ENCODE measurements at places on chromosomes 1 and 21.
A peak's percentile ranks its signal among the peaks of the same experiment; 100 is the strongest.

DNA sequence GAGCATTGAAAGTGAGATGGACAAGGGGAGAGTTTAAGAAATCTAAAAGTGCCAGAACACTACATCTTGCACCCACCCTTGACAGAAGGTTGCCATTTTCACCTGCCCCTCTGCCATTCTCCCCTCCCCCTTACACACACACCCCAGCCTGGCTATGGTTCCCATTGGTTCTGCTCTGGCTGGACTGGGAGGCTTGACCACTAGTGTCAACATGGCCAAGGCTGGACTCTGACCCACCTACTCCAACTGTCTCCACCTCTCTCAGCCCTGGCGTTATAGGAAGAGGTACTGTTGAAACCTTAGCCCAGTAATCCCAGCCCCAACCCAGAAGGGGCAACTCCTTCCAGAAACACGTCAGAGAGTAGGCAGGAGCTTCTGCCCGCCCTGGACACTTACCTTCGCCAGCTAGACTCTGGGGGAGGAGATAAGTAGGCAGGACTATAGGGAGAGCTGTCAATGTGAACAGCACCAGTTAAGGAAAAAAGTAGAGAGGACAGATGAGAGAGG, 4.5 kb downstream of the CRTC2 start:
- DNase-seq, result no peak

DNA sequence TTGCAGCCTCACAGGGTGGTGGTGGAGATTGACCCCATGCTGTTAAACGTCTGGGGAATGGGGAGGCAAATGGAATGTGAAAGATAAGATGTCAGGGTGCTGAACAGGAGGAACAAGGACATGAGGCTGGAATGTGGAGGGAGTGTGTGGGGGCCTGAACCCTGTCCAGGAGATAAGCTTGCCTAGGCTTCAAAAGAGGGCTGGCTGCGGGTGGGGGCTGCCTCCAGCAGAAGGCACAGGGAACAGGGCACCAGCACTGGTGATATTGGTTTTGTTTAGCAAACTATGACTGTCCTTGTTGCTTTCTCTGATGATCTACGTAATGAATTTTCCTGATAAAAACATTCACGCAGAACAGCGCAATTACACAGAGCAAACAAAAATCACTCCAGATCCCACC, 52.4 kb upstream of the LRP8 start:
- no peak for DNase-seq

DNA sequence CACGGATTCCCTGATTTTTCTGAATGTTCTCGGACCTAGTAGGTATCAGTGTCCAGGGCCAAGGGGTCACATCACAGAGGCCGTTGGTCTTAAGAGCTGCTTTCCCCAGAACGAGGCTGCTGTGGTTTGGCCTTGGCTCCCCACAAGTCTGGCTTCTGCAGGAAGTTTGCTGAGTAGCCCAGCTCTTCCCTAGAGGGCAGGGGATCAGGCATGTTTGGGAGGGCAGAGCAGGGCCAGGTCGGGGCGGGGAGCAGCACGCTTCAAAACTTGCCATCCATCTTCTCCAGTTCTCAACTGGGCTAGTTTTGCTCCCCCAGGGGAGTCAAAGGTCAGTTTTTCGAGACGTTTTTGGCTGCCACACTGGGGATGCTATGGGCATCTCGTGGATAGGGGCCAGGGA, 37.0 kb downstream of the MAN1C1 start:
- DNase-seq, result no peak

DNA sequence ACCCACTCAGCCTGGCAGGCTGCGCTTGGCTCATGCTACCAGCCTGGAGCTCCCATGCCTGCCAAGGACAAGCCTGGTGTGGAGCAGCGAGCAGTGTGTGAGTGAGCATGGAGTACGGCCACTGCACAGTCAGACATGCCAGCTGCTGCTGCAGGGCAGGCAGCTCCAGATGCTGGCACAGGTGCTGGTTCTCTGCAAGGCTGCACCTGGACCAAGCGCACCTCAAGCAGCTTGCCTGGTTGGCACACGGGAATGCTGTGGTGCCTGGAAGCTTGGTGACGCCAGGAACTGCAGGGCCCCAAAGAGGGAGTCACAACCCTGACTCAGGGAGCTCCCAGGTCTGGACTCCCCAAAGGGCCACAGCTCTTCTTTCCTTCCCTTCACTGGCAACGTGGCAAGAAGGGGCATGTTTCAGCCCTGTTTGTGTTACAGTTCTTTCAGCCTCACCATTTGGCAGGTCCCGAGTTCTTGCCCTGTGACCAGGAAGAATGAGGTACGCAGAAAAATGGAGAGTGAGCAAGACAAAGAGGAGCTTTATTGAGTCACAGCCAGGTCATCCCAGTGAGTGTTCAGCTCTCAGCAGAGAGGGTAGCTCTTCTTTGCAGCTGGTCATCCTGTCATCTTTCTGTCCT, 26.1 kb downstream of the ACOT7 start:
- no peak for DNase-seq

DNA sequence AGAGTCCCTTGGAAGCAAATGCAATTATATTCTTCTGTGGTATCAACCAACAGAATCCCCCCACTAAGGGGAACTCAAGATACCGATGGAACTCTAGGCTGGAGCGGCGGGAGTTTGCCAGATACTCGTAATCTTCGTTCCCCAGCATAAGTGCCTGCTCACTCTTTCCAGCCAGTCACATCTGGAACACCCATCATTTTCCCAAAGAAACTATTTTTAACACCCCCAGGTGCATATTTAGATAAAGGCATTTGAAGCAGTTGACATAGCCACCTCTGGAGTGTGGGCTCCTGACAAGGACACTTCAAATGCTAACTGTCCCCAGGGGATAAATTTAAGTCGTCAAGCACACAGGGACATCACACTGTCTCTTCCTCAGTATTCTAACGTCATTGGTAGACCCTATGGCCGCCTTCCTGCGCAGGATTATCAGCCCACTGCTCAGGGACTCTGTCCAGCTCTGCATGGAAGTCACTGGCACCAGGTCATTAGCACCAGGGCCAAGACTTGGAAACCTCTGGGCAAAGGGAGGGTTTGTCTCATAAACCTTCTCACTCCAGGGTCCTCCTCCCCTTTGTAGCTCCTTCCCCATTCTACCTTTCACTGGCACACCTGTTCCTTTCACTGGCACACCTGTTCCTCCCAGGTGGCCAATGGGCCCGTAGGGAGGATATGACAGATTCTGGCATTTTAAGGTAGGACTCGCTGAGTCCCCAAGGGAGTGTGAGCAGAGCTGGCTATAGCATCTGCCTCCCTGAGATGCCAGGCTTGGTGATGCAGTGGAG, 48.8 kb downstream of the H3-3A start:
- no peak for DNase-seq

DNA sequence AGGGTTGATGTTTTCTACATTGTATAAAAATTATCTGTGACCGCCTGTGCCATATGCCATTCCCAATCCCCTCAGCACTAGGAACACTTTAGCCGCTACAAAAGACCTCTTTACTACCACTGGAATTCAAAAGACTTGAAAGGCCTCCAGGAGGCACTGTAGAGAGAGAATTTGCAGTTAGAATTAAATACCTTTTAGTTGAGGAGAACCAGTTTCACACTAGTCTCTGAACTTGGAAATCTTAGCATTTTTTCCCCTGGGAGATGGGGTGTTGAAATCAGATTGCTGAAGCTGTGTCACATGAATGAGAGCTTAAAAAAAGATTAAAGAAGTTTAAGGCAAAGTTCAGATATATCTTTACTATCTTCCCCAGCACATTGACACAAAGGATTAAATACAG, 291.0 kb downstream of the ADGRL2 start:
- peak; percentile 30 for DNase-seq

DNA sequence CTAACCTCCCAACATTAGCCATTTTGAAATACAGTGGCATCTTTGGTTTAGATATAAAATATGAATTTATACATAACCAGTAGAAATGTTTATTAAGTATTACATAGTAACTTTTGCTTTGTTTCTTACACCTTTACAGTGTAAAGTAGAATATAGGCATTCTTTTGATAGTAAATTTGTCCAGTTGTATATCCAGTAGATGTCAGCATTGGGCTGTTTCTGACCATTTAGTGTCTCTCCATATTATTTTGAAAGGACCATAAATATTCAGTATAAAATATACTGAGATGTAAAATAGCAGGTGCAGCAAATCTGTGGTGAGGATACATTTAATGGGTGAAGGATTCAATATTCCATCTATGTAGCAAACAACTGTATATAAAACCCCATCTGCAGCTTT, 115.8 kb upstream of the ZRANB2 start:
- DNase-seq, result peak; percentile 23

GRCh38 chr21:10273196-10273595, 248.2 kb upstream of the TPTE start:
- DNase-seq, result no peak

DNA sequence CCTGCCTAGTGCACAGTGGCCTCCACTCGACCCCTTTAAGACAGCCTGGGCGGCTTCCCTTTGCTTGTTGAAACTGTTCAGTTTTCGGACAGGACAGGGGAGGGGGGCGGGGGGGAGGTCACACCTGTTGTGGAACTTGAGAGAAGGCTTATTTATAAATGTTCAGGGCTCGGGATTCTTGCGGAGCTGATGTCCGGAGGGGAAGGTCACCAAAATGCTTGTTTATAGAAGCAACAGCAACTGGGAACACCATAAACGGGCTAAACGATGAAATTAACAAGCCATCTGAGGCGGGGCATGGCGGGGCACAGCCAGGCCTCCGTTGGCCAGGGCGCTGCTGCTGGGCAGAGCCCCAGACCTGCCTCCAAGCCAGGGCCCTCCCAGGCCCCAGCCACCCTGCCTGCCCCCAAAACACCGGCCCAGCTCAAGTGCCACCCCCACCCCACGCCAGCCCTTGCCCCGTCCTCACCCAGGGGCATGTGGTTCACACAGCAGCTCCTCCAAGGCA, 59.8 kb upstream of the CASZ1 start:
- DNase-seq, result no peak

DNA sequence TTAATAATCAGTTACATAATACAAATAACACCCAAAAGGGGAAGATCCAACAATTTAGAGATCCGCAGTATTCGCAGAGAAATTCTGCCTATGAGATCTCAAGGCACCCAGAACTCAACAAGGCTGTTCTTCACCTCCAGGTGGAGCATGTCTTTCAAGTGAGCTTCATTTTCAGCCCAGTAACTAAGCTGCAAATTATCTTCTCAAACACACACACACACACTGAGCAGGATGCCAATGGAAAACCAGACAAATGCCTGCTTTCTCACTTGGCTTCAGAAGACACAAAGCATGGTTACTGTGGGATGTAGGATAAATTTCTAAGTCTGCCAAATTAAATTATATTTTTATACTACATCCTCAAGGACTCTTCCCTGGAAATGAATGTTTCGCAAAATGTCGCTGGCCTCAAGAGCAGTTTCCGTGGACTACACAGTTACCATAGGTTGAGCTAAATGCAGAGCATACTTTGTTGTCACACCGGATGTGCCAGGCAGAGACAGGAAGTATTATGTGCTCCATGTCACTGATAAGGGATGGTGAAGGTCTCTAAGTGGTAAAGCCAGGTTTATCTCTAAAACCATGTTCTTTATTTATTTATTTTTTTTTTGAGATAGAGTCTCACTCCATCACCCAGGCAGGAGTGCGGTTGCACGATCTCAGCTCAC, 30.3 kb downstream of the UBR4 start:
- peak; percentile 11 for DNase-seq

DNA sequence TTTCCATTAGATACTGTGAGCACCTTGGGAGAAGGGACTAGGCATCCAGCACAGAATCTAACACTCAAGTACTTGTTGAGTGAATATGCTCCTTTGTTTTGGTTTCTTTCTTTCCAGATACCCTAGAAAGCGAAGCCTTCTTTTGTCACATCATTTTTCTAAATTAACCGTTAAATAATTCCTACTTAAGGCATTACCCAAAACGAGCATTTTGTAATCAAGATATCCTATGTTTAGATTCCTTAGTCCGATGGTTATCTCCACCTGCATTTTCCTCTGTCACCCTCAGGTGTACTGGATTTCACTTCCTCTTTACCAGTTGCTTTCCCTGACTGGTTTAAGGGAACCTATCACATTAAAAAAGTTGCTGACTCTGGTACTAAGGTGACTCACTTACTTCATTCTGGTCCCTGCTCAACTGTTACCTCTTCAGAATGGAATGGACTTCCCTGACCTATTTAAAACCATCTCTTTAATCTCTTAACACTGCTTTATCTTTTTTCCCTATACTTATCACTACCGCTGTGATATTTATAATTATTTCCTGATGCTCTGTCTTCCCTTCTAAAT, 3.2 kb downstream of the B3GALNT2 start:
- no peak for DNase-seq
